Hematopoietic multipotent progenitor cell (in vitro differentiated cells): ENCODE measurements at places on chromosomes 1 and 21. TPM values are rescaled to one million over a fixed set of nuclear protein-coding genes. Genes with fewer than 3 reads are reported as not detected.

DNA sequence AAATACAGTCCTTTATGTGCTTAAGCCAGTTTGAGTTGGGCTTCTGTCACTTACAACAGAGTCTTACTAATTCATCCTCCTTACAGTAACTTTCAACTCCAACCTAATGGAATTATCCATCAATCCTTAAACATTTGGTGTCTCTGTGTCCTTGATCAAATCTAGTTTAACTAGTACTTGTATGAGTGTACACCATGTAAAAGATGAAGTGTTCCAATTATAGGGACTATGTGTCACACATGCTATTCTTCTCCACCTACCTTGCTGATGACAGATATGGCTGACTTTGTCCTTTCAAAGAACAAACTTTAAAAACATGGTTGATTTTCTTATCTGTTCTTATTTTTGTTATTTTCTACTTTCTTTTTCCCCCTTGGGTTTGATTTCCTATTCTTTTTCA lies 60.4 kb upstream of the NBPF3 start:
- DNase-seq = no peak

DNA sequence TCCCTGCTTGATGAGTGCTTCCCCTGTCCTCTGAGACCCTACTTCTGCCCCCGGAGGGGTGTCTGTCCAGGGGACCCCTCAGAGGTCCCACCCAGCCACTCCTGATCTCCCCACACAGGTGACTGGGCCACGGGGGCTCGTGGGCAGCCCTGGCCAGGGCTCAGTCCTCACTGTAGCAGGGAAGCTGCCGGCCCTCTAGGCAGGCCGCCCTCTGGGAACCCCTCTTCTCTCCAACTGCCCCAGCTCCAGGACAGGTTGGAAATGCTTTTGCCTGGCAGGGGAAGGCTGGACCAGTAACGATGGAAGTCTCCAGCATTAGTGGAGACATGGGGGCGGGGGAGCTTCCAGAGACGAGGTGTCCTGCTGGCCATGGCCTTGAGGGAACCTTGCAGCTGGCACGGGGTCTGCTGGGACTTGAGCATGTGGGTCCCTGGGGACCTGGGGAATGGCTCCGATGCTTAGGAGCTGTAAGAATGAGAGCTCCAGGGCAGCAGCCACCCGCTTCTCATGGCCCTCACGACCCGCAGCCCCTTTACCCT lies 3.1 kb upstream of the FNDC10 start:
- DNase-seq = no peak

The PI4KB gene
- total RNA-seq = 70.0 TPM

DNA sequence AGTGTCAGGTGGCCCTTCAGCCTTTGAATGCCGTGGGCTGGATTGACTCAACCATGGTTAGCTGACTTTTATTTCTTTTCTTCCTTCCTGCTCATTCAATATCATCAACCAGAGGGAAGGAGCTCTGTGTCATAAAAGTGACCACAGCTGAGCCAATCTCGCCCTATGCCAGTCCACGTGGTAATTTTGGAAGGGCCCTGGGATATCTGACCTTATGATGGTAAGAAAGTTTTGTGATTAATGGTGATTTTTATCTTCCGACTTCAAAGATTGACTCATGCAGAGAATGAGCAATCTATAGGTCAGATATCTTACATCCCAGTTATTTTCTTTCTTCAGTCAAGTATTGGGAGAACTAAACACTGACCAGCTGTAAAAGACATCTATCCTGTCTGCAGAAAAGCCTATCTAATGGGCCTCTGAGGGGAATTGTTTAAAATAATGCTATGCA lies 170.3 kb downstream of the ZC3H11B start:
- no peak for DNase-seq

The PADI2 gene
- 0.81 TPM for total RNA-seq

- DNase-seq = no peak
Measured at GRCh38 chr21:21463456-21463855, 465.2 kb downstream of the NCAM2 start.

GRCh38 chr1:54013393-54014008 lies 4.5 kb downstream of the LDLRAD1 start:
- DNase-seq = no peak
